ENCODE measurements at places on chromosomes 7 and 10. TPM values are rescaled to one million over a fixed set of nuclear protein-coding genes. Genes with fewer than 3 reads are reported as not detected.

Gene SLC12A9
- total RNA-seq: 24.6 TPM

Gene ZNF239
- 2.9 TPM for total RNA-seq

Gene IFIT2
- 5.0 TPM for total RNA-seq

Gene PLXDC2
- total RNA-seq: 54.2 TPM
